SW 1271 (cell line): ENCODE measurements at places on chromosomes 12 and 14.

DNA sequence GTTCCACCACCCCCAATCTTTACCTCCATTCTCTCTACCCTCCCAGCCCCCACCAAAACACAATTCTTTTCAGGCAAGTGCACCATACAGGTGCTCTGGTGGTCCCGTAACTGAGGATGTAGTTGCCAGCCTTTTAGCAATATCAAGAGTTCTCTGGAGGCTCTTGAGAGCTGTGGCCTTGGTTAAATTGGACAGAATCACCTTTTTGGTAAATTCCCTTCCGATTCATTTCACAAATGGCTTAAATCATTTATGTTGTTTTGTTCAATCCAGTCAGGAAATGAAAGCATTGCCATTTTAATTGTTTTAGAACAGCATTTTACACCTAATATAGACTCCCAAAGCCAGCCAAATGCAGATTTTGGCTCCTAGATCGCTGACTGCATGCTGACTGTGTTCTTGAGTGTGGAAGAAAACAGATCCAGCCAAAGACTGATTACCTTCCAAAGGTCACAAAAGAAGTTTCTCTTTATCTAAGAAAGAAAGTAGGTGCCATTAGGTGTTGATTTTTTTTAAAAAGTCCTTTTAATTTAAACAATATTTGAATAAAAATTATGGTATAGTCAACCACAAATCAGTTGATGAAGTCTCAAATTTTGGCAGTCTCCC lies 25.6 kb downstream of the CRADD start:
- DNase-seq, result no peak

DNA sequence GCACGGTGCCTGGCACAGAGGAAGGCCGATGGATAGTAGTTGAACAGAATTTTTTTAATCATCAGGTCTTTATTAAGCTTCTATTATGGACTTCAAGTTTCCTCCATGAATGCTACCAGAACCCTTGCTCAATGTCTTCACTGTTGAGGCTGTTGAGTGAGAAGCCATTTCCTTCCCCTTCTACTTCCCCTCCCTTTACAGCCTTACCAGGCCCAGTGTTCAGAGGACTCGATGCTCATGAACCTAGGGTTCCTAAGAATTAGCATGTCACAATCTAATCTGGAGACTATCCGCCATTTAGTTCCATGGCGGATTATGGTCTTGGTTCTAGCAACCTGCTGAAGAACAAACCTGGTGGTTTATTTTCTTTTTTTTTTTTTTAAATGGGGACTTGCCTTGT lies 17.7 kb downstream of the ETV6 start:
- DNase-seq, result no peak

GRCh38 chr12:40335991-40336390 lies 111.2 kb downstream of the LRRK2 start:
- no peak for DNase-seq

GRCh38 chr12:108699955-108700563 lies 31.3 kb downstream of the CORO1C start:
- DNase-seq, result no peak

DNA sequence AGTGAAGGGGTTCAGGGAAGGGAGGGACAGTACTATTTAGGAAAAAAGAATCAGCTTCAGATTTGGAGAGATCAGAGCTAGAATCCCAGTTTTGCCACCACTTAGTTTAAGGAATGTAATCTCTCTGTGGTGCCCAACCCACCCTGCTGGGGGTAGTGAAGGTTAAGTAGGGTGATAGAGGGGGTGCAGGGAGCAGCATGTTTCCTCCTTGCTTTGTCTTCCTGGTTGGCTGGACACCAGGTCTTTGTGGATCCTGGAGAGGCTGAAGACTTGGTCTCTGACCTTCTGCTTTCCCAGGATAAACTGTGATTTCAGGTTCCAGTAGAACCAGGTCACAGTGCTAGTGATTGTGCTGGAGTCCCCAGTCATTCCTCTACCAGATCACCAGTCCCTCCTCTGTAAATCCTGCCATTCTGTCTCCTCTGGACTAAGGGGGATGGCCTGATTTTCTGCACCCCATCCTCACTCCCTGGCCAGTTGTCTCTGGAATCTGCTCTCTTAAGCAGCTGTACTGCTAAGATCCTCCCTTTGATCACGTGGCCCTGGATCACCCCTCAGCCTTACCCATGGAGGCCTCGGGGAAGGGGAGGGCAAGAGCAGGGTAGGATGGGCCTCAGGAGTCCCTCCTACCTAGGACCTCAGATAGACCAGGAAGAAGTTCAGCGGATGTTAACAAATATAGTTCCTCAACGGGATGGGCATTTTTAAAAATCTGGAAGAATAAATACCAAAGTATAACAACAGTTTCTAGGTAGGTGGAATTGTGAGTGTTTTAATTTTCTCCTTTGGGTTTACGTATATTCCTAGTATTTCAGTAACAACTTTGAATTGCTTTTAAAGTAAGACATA lies 3.1 kb downstream of the MAP3K12 start:
- DNase-seq, result no peak

GRCh38 chr14:85533023-85533860 lies 3.3 kb downstream of the FLRT2 start:
- peak; percentile 66 for DNase-seq

DNA sequence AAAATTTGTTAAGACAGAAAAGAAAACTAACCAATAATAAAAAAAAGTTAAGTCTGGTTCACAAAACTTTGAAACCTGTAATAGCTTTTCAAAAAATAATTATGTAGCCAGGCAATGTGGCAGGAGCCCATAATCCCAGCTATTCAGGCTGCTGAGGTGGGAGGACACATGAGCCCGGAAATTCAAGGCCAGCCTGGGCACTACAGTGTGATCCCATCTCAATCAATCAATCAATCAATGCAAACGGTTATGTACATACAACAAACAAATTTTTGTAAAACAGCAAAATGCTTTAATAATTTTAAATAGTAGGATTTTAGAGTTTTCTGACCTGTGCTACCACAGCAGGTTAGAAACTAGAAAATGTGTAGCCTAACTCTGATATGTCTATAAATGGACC lies 152.4 kb downstream of the MED13L start:
- DNase-seq, result no peak

DNA sequence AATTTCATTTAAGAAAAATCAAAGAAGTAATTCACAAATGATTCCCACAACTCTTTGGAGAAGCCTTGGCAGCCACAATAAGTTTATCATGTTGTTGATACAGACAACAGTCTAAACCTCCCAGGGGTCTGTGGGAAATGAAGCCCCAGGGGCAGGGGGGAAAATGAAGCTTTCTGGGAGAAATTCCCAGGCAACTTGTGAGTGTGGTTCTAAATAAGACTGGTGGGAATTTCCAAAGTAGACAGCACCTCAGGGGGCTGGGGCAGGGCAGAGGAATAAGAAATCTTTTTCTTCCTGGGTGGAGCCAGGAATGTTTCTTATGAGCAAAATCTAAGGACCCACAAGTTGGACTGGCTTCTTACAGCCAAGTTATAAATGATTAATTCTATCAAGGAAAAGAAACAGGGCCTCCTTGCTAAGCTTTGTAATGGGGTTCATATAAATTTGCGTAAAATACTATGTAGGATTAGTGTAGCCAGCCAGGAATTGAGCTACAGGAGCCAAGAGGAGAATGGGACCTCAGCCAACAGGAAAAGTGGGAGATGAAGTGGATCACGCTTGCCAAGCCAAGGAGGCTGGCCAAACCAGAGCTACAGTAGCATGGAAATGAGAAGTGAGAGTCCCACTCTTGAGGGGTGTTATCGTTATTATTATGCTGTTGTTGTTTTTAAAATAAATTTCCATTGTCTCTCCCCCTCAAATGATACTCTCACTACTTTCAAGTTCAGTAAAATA lies 182.9 kb upstream of the FAR2 start:
- no peak for DNase-seq

GRCh38 chr12:69583203-69583602 lies 2.1 kb upstream of the CCT2 start:
- DNase-seq, result no peak

DNA sequence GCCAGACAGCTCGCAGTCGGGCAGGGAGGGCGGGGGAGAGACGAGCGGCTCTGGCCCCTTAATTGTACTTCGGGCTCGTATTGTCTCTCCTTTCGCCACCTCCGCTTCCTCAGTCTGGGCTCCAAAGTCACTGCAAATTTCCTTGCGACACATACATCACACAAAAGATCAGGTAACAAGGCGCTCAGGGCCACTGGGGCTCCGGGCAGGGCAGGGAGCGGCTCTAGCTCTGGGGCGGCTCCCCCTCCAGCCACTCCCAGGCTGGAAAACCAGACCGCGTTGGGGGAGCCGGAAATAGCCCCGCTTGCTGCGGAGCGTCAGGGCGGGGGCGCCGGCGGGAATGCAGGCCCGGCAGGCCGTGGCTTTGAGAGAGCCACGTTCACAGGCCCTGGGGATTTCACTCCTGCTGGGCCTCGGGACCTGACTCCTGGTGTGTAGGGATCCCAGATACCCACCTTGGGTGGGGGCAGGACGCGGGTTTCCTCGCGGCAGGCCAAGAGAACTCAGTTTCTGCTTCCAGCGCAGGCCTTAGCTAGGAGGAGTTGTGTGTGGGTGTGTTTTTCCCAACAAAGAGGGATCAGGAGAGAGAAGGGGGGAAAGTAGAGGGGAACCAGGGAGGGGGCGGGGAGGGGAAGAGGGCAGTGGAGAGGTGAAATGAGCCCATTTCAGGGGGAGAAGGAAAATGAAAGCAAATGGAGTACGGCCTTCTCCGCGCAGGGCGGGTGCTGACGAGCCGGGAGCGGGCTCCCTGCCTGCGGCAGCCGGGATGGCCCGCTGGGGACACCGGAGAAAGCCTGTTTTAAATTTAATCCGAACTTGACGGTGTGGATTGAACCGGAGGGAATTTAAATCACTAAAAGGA lies 4.4 kb upstream of the HOXC9 start:
- DNase-seq, result peak; percentile 16

DNA sequence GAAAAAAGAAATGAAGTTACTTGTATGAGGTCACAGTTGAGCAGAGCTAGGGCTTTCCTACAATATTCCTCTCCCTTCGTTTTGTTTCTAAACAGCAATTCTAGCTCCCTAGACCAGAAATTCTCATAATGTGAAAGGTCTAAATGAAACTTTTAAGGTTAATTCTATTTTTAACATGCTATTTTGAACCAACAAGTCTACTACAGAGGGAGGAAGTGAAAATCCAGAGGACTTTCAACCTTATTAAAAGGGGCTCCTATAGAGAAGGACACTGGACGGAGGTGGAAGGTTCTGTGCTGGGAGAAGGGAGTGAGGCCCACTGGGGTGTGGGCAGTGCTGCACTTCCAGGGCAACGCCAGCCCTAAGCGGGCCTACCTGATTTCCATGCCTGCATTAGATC lies 13.4 kb downstream of the GSG1 start:
- no peak for DNase-seq

DNA sequence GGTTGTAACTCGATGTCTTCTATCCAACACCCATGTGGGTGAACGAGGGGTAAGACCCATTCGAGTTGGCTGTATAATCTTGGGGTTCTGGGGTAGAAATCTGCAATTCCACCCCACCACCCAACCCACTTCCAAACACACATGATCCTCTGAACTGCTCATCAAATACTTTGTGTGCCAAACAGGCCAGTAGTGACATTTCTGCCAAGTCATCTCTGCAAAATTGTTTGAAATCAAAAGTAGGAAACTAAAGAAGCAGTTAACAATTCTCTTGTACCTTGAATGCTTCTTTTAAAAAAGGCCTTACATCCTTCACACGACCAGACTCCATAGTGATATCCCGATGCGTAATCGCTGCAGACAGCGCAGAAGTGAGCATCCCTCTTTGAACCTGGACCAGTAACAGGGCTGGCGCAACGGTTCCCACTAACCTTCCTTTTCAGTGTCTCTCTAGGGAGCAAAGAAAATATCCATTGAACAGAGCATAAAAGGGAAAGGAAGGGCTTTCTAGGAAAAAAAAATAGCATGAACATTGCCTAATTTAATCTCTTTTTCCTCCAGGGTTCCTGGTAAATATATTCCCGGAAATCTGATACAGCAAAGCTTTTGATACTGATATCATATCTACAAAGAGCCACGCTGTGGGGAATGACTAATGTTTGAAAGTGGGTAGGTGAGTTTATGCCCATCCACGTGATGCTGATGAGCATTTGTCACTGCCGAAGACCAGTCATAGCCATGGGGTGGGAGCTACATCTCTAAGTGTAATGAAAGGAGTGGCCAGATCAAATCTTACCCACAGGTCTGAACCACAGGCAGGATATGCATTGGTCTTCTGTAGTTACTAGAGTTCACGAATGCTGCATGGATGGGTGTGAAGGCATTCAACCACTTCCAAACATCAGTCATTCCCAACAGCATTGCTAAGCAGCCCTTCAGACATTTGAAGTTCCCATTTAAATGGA lies 14.2 kb downstream of the ESR2 start:
- DNase-seq, result no peak

GRCh38 chr14:56170028-56170427 lies 51.8 kb downstream of the PELI2 start:
- DNase-seq, result no peak
